A673 (cell line): ENCODE measurements at places on chromosomes 13 and 19. TPM values are rescaled to one million over a fixed set of nuclear protein-coding genes. Genes with fewer than 3 reads are reported as not detected.

PRKCG gene
- 0.57 and 0.84 TPM in 2 replicates for total RNA-seq

PRODH2 gene
- not detected in 2 replicates for total RNA-seq

CELF5 gene
- 3.1 and 3.7 TPM in 2 replicates for total RNA-seq

SPACA4 gene
- total RNA-seq = not detected in 2 replicates

MED25 gene
- total RNA-seq = 93.0 and 111 TPM in 2 replicates

ATP1A3 gene
- 8.5 and 9.0 TPM in 2 replicates for total RNA-seq

GRIN2D gene
- 10.4 and 11.4 TPM in 2 replicates for total RNA-seq

C3 gene
- total RNA-seq = 1.8 TPM in 2 replicates

TEX29 gene
- 0.45 and 0.76 TPM in 2 replicates for total RNA-seq

ZNF8 gene
- total RNA-seq = 11.9 and 12.5 TPM in 2 replicates
